ENCODE measurements at places on chromosomes 1 and 21.

DNA sequence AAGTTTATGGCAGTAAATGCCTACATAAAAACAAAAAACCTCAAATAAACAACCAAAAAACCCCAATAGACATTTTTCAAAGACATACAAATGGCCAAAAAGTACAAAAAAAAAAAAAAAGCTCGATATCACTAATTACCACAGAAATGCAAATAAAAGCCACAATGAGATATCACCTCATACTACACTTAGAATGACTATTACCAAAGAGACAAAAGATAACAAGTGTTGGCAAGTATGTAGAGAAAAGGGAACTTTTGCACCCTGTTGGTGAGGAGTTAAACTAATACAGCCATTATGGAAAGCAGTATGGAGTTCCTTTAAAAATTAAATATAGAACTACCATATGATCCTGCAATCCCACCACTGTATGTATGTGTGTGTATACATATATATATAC is 21.1 kb downstream of the SLC25A24 start:
- DNase-seq = no peak

GRCh38 chr1:173122344-173122935 is 71.7 kb upstream of the TNFSF18 start:
- DNase-seq = no peak

DNA sequence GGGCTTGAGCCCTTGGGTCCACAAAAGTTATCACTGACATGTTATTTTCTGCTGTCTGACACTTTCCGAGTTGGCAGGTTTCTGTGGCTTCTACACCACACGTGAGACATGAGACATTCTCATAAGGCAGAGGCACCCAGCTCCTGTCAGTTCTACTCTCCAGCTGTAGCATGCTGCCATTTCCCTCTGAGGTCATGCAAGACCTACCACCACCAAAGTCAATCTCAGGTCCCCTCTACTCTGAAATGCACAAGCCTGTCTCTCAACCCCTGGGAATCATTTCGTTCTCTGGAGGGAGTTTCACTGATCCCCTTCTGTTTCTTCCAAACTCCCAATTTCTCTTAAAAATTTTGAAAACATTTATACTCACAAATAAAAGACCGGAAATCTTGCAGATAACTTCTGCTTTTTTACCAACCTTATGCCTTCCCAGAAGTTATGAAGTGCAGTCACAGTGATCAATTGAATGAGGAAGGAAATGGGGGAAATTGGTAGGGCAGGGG is 39.5 kb upstream of the CR2 start:
- DNase-seq = no peak

- DNase-seq = no peak
Observed at GRCh38 chr1:151370211-151370911, 2.1 kb downstream of the SELENBP1 start.

DNA sequence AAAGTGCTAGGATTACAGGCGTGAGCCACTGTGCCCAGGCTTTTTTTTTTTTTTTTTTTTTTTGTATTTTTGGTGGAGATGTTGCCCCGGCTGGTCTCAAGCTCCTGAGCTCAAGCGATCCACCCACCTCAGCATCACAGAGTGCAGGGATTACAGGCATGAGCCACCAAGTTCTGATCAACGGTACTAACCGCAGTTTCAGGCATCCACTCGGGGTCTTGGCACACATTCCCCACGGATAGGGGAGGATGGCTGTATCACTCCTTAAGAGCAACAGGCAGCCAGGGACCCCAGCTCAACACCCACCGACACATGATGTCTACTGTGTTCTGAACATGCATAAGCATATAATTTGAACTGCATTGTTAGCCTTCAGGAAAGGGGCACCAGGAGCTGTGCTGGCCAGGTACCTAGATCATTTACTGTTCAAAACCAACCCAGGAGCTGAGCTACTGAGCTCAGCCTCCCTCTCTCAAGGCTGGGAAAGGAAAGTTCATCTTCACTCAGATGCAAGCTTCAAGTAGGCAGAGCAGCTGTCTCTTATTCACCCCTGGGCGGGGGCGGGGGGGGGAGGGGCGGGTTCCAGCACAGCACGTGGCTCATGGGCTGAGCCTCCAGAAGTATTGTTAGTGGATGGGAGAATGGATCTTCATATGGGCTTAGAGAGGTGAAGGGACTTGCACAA is 24.7 kb downstream of the CAPZB start:
- DNase-seq = no peak

GRCh38 chr1:42941640-42942330 is 16.9 kb downstream of the SLC2A1 start:
- DNase-seq = no peak

DNA sequence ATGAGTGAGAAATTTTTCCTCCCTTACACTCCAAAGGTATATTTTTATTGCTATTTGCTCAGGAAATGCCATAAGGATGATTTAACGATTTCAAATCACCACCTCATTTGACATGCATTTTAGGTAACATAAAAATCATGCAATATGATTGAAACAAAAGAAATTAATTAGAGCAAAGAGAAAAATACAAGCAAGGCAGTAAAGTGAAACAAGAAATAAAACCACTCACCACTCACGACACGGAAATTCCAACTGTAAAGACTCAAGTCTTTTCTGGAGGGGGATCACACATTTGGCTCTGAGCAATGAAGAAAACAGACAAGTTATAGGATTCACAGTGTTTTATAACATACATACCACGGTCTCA is 86.8 kb upstream of the ARHGAP29 start:
- no peak for DNase-seq

- DNase-seq = no peak
Observed at GRCh38 chr1:186848509-186849130, 19.9 kb downstream of the PLA2G4A start.

DNA sequence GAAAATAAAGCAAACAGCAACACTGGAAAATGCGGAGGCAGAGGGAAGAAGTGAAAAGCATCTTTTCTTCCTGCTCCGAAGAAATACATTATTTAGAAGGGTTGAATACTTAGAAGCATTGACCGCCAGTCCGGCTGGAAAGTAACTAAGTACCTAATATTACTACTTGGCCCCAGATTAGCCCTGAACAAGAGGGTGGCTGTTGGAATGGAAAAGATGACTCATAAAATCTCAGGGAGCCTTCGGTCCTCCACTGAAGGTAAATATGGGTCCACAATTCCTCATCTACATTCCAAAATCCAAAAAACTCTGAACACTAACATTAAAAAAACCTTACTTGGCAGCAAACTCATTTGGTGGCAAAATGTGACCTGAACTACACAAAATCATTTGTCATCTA is 40.1 kb downstream of the BCAR3 start:
- DNase-seq = no peak

GRCh38 chr1:198845851-198846250 is 207.0 kb downstream of the PTPRC start:
- DNase-seq = no peak

DNA sequence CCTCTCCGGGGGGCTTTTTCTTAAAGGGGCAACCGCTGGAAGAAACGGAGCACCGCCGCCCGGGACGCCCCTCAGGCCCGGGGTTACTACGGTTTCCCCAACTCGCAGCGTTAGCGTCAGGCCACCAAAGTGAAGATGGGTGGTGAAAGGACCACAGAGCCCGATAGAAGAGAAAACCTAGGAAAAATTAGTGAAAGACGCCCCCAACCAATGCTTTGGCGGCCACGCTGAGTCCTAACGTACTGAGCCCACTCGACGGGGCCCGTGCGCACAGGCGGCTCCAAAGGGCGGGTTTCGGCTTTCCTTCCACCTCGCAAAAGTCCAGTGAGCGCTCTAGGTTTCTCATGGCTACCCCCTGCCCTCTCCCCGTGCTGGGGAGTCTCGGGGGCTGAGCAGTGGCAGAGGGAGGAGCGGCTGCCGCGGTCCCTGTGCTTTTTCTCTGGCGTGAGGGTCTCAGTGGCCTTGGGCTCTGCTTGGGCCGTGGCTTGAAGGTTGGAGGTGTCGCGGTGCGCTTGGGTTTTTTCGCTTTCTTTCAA is 12.2 kb upstream of the SPEN start:
- no peak for DNase-seq

GRCh38 chr1:69835955-69836354 is 268.2 kb downstream of the LRRC7 start:
- DNase-seq = no peak

GRCh38 chr1:194410756-194411155 is 1224.3 kb upstream of the B3GALT2 start:
- DNase-seq = no peak

GRCh38 chr1:25795211-25795610 is 4.8 kb upstream of the SELENON start:
- DNase-seq = no peak

DNA sequence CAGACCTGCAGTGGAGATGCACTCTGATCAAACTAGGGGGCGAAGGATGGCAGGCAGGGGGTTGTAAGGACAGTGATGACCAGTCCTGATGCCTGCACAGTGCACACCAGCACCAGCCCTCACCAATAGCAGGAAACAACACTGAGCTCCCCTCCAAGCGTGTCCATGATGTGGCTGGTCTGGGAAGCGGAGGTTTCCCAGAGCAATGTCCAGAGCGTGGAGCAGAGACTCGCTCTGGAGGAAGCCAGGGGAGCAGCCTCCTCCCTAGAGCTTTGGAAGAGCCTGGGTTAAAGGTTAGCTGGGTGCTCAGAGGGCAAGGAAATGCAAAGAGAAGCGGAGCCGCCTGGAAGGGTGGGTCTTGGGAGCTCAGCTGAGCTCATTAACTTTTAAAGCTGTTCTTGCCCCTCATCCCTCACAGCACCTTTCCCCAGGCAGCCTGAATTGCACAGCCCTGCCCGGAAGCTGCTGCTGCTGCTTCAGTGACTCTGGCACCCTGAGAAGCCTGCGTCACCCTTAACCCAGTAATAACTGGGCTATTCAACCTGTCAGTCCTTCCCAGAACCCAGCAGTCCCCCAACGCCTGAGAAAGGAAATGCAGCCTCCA is 162.2 kb upstream of the RAB4A start:
- no peak for DNase-seq

DNA sequence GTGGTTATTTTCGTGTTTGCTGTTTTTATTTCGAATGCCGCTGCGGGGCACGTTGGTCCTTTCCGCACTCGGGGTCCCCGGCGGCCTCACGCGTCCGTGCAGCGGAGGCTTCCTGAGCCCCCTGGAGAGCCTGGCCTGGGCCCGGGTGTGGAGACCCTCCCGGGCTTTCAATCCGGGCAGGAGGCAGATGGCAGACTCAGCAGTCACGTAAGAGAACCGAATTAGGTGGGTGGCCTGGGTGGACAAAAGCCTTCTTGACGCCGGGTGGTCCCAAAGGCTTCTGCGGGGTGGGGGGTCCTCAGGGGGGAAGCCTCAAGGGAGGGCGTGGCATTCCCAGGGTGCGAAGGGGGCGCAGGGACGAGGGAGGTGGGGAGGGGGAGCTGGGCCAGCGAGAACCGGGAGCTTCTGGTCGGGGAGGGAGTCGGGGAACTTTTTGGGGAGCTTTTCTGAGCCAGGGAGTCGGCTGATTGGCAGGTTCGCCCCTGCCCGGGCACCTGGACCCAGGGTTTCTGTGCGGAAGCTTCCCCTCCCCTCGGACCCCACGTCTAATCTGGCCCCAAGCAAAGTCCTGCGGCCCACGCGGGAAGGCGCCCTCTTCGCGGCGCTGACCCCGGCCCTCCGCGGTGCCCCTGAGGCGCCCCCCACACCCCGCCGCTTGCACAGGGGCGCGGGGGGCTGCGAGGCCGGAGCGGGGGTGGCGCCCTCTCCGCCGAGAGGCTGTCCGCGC is 1.3 kb upstream of the HES4 start:
- no peak for DNase-seq

DNA sequence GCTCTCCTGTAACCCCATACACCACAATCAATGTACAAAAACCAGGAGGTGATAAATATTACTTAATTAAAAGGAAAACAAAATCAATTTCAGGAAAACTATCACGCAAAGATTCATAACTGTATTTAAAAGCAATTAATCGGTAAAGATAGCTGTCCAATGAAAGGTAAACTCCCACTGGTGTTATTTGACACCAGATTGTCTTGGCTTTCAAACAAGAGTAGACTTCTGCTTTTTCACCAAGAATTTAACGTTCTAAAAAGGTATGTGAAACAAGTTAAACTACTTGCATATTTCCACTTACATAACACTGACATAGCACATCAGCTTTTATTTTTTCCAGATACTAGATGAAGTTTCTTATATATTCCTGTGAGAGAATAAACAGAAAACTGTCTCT is 3.5 kb downstream of the PLPP3 start:
- DNase-seq = no peak

- DNase-seq = no peak
Observed at GRCh38 chr1:220887202-220887519, 7.9 kb downstream of the HLX start.

DNA sequence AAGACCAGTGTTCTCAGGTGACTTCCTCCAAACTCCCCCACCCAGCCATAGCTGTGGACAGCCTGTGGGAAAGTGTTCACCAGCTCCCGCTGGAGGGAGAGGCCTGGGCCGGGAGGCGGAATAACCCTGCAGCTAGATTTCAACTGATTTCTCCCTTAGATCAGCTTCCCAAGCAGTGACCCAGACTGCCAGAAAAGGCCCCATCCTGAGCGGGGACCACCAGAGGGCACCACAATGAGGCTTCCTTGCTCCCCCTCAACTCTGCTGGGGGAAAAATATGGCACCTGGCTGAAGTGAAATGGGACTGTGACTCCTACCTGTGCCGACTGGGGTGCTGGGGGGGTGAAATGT is 50.8 kb downstream of the RHBG start:
- DNase-seq = no peak

DNA sequence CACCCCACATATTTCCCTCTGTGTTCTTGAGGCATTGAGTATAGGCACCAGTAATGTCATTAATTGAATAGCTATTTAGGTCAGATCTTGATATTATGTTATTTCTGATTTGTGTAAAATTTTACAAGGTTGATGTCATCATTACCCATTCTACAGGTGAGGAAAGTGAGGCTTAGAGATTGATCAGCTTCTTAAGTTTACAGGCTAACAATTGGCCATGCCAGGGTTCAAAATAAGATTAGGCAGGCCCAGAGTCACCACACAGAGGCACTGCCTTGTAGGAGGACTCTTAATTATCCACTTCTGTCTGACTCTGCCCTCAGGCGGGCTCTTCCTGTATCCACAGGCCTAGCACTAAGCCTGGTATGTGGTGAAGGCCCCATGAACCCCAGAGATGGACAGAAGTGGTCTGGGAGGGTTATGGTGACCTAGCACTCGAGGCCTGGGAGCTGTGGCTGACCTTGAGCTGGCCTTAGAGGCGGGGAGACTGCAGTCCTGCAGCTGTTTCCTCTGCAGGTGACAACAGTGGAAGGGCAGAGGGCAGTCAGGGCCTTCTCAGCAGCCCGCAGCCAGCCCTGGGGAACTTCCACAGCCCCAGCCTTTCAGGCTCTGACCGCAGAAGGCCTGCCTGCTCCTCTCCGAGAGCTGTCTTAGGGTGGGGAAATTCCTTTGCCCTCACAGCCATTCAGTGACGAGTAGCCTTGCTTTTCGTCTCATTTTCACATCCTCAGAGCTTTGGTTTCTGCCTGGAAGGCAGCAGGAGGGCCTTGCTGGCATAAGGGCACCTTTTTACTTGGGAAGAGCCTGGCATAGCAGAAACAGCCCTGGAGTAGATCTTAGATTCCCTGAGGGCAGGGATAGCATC is 12.2 kb downstream of the ZDHHC18 start:
- DNase-seq = peak; percentile 76

DNA sequence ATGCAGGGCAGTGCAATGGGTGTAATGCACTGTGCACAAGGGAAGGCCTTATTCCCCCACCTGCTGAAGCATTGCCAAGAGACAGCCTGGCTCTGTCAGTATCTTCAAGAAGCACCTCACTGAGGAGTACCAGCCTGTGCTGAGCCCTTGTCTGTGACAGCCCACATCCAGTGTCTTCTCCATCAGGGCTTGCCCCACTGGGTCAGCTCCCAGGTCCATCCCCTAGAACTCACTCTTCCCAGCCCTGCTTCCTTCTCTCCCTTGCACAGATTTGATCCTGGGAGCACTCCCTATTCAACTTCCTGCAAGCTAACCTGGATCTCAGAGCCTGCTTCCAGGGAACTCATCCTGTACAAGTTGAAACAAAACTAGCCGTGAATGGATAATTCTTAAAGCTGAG is 33.6 kb upstream of the IFNGR2 start:
- DNase-seq = no peak
